ENCODE measurements at places on chromosomes 12 and 14.

DNA sequence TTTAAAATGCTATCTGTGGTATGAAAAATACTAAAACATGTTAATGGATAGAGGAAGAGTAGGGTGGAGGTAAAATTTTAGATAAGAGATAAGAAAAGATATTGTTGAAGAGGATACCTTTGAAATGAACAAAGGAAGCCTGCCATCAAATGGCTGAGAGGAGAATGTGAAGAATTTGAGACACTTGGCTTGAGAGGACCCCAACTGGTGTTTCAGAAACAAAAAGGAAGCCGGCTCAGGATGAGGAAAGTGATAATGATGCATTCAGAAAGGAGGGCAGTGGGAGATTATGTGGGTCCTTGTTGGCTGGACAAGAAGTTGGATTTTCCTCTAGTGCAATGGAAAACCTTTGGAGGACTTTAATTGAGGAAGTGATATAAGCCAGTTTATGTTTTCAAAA, 264.4 kb downstream of the DUSP6 start:
- DNase-seq = no peak

GRCh38 chr12:132322206-132323132, 6.9 kb downstream of the GALNT9 start:
- no peak for DNase-seq

- DNase-seq = no peak
Measured at GRCh38 chr14:95765051-95765450, 51.1 kb upstream of the TCL1A start.

GRCh38 chr12:94643606-94644005, 6.8 kb downstream of the TMCC3 start:
- no peak for DNase-seq

DNA sequence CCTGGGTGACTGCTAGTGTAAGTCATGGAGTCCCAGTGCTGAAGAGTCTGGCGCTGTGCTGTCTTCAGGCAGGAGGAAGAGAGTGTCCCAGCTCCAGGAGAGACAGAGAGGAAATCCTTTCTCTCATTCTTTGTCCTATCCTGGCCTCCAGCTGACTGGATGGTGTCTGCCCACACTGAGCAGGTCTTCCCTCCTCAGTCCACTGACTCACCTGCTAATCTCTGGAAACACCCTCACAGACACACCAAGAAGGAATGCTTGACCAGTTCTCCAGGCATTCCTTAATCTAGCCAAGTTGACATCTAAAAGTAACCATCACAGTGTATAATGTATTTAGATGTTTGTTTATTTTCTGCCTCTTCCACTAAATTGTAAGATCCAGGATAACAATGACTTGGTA, 53.9 kb downstream of the EMP1 start:
- DNase-seq = no peak

GRCh38 chr12:14840616-14841015, 2.7 kb downstream of the ART4 start:
- DNase-seq = no peak

DNA sequence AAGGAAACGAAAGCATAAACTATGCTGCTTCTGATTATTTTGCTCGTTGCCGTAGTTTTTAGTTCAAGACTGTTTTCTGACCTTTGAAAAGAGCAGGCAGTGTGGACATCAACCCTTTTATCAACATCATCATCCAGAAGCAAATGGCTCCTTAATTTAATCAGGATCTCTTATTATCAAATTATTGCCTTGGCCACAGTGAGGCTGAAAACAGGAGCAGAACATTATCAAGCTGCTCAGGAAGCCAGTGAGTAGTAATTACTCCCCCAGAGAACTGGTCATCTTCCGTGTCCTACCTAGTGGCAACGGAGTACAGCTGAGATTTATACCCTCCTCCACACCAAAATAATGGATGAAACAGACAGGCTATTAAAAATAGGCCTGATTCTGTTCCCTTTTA, 2.2 kb upstream of the DIABLO start:
- no peak for DNase-seq
